ENCODE measurements at places on chromosomes 7 and 10. TPM values are rescaled to one million over a fixed set of nuclear protein-coding genes. Genes with fewer than 3 reads are reported as not detected.
A peak's percentile ranks its signal among the peaks of the same experiment; 100 is the strongest.

- no peaks in the 10 kb centered on the region for H3K27me3 ChIP-seq
- DNase-seq, result no peak
- no peak overlapping the region for H3K4me3 ChIP-seq
- no peak overlapping the region for H3K27ac ChIP-seq
- H3K4me1 ChIP-seq, result peaks cover 4% of the 10 kb centered on the region
Measured at GRCh38 chr7:144390481-144390880, 13.0 kb downstream of the NOBOX start.

DNA sequence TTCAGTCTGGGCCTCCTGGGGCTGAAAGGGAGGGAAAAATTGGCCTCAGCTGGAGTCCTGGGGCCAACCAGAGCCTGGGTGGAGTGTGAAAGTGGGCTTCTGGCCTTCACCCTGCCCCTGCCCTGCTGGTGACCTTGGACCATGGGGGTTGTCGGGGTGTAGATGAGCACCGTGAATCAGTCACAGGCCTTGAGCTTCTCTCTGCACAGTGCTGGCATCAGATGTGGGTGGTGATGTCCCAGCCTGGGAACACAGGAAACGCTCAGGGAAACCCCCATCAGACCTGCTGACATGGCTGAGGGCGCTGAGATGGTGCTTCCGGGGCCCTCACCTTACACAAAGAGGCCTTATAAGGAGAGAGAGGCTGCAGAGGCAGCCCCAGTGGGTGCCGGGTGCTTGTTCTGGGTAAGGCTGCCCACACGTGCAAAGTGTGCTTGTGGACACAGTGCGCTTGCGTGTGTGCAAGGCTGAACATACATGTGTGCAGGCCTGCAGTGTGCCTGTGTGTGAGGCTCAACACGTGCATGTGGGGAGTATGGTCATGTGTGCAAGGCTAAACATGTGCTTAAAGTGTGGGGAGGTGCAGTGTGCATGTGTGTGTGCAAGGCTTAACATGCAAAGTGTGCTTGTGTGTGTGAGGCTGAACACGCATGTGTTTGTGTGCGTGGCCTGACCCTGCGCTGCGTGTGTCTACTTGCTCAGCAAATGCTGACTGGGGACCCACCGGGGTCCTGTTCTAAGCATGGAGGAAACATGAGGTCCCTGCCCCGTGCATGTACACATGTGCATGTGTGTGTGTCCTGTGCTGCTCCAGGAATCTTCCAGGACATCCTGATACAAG is 6.5 kb downstream of the ARPC1B start:
- no peaks in the 10 kb centered on the region for H3K27me3 ChIP-seq
- peak overlapping the region; percentile 98 for H3K27ac ChIP-seq
- peak; percentile 67 for DNase-seq
- H3K36me3 ChIP-seq, result peaks cover 46% of the 10 kb centered on the region
- H3K4me3 ChIP-seq, result peak overlapping the region; percentile 83

GRCh38 chr7:2962865-2963264 is 80.8 kb downstream of the CARD11 start:
- H3K4me1 ChIP-seq, result peaks cover 30% of the 10 kb centered on the region
- no peak overlapping the region for H3K4me3 ChIP-seq
- H3K27me3 ChIP-seq, result no peaks in the 10 kb centered on the region
- H3K27ac ChIP-seq, result peak overlapping the region; percentile 54

- H3K4me3 ChIP-seq, result peak overlapping the region; percentile 15
- no peak for DNase-seq
- H3K27ac ChIP-seq, result peak overlapping the region; percentile 9
- peaks cover 2% of the 10 kb centered on the region for H3K27me3 ChIP-seq
Measured at GRCh38 chr10:17023386-17024298, 106.0 kb downstream of the CUBN start.

DNA sequence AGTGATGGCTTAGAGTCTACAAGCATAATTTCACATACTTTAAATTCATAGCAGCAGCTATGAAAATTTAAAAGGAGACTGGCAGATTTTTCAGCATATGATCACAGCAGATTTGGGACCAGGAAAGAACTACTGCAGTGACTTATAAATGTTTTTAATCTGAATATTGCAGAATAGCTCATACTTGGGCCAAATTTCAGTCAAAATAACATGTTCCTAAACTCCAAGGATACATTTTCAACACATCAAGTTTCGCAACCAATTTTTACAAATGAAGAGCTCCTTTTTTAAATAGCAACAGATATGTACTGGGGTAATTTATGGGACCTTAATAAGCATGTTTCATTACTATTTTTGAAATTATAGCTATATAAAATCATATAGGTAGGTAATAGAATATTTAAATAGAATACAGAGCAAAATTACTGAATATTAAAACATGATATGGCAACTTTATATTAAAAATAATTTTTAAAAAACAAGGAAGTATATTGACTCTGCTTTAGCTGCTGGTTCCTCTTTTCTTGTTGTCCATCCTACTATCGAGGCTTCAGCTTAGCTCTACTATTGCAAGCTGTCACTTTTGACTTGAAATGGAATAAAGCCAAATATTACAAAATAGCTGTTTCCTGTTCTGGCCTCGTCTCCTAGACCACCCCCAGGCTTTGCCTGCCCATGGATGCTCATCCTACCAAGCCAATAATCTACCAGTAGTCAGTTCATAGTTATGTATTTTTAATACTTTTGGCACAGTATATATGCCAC is 123.1 kb downstream of the NRBF2 start:
- peak overlapping the region; percentile 84 for H3K27ac ChIP-seq
- no peaks in the 10 kb centered on the region for H3K27me3 ChIP-seq
- peaks cover 94% of the 10 kb centered on the region for H3K4me1 ChIP-seq
- peaks cover 60% of the 10 kb centered on the region for H3K36me3 ChIP-seq
- peak overlapping the region; percentile 73 for H3K4me3 ChIP-seq

MLXIPL gene
- total RNA-seq, result not detected

- H3K4me1 ChIP-seq, result no peaks in the 10 kb centered on the region
- H3K27me3 ChIP-seq, result no peaks in the 10 kb centered on the region
- no peak for DNase-seq
- H3K36me3 ChIP-seq, result no peaks in the 10 kb centered on the region
- H3K4me3 ChIP-seq, result no peak overlapping the region
- no peak overlapping the region for H3K27ac ChIP-seq
Measured at GRCh38 chr10:33722067-33722466, 387.6 kb upstream of the NRP1 start.

DNA sequence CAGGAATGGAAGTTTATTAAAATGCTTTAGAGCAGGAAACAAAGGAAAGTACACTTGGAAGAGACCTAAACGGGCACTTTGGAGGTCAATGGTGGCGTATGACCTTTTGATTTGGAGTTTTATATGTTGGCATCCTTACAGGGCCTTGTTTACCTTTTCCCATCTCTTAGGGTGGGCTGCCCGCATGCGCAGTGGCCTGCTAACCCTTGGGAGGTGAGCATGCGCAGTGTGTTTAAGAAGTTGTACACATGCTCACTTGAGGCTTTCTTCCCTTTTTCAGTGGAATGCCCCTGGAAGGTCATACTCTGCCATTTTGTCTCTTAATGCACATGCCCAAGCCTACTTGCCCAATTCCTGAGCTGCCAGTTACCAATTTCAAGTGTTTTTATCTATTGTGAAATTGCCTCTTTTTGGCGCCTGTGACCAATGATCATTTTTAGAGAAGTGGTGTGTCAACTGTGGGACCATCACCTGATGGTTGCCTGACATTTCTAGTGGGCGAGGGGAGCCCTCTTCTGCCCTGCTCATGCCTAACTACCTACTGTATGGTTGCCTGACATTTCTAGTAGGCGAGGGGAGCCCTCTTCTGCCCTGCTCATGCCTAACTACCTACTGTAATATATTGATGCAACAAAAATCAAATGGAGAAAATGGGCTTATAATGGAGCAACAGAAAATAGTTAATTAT is 138.0 kb downstream of the PPP1R9A start:
- peaks cover 2% of the 10 kb centered on the region for H3K27me3 ChIP-seq
- no peak overlapping the region for H3K27ac ChIP-seq
- H3K36me3 ChIP-seq, result no peaks in the 10 kb centered on the region
- H3K4me1 ChIP-seq, result peaks cover 5% of the 10 kb centered on the region

DNA sequence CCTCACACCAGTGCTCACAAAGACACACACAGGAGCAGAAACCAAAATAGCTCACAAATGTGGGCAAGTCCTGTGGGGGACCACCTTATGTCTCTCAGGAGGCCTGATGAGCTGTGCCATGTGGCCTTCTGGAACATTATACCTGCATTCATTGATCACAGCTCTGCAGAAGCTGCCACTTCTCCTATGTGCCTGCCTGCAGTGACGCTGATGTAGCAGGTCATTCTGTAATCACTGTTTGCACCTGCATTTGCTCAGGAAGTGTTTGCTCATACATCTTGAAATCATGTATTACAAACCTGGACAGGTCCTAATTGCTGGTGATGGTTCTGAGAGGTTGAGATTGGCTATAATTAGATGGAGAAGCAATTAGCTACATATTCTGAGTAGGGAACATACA is 310.2 kb downstream of the AUTS2 start:
- no peak overlapping the region for H3K4me3 ChIP-seq
- H3K27me3 ChIP-seq, result no peaks in the 10 kb centered on the region
